ENCODE measurements at places on chromosomes 5 and 9.

DNA sequence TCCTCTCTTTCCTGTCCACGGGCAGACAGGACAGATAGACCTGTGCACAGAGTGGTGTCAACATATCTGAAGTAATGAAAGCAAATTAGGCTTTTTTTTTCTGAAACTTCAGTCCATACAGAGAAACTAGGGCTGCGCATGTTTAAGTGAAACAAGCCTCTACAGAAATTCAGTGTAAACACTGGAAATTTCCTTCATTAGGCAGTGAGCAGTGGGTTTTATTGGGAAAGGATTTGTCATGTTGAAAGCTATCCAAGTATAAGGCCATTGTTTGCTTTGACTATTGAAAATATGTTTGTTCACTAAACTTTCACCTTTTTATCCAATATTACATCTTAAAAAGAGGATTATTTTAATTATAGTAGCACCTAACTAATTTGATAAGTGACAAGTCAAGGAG is 161.2 kb downstream of the AOPEP start:
- DNase-seq, result no peak

- DNase-seq, result no peak
These were observed 10.2 kb upstream of the CDK7 start for GRCh38 chr5:69224520-69224919.

- no peak for DNase-seq
These were observed 49.3 kb downstream of the ZFAND5 start for GRCh38 chr9:72315510-72316311.

DNA sequence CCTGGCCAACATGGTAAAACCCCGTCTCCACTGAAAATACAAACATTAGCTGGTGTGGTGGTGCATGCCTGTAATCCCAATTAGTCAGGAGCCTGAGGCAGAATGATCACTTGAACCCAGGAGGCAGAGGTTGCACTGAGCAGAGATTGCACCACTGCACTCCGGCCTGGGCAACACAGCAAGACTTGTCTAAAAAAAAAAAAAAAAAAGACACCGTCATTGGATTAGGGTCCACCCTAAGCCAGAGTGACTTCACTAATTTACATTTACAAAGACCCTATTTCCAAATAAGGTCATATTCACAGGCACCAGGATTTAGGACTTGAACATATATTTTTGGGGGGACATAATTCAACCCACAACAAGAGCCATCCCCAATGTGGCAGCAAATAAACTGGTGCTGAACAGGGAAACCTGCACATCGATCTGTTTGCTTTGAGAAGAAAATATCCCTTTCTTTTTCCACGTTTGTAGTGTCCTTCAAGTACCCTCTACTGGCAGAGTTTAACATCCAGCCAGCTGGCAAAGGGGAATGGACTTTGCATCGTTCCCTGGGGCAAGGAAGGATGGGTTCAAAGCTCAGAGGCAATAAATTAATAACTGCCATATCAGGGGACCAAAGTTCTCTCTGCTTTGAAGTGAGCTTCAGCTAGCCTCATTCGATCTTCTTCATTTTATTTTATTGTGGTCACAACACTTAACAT is 3.7 kb upstream of the DNAJC25 start:
- no peak for DNase-seq

DNA sequence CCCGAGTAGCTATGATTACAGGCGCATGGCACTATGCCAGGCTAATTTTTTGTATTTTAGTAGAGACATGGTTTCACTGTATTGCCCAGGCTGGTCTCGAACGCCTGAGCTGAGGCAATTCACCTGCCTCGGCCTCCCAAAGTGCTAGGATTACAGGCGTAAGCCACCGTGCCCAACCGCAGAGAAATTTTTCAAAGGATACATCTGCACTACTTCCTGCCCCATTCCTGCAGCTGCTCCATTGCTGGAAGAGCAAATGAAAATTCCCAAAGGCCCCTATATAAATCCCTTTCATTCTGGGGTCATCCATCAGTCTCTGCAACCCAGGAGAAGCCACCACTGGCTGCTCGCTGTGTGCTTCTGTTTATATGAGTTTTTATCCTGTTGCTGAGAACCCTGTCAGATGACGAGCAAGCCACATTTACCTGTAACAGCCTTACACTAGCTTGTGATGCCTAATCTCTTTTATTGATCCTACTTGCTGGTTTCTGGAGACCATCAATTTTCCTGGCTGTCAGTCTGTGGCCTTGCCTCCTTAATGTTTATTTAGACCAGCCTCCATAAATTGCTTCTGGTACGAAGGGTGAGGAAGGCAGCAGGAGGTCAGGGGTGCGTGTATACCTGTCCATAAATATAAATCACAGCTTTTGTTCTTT is 925.3 kb downstream of the TLE4 start:
- DNase-seq, result no peak

DNA sequence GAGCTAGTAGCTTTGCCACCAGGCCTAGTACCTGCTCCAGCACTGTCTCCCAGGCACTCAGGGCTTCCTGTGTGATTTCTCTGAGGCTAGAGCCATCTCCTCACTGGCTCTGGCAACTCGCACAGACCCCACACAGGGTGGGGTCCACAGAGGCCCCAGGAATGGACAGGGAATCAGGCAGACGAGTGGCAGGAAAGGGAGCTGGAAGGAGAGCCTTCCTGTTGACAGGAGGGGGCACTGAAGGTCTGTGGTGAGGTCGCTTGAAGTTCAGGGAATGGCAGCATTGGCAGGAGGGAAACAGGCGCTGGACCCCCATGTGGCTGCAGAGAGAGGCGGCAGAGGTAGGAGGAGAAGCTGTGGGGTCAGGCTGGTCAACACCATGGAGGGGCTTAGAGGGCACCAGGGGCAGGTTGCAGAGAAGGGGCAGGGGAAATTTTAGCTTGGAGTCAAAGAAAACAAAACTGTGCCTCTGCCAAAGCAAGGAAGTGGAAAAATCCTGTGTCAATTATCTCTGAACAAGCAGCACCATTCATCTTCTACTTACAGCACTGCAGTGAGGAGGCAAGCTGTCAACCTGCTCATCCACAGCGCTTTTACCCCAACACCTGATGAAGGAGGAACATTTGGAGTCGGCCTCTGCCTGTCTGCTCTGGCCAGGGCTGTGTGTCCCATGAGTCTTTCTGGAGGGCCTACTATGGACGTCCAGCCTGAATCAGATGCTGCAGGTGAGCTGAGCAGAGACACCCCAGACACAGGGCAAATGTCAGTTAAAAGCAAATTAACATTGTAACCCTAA is 270.2 kb downstream of the FSTL4 start:
- DNase-seq, result no peak

DNA sequence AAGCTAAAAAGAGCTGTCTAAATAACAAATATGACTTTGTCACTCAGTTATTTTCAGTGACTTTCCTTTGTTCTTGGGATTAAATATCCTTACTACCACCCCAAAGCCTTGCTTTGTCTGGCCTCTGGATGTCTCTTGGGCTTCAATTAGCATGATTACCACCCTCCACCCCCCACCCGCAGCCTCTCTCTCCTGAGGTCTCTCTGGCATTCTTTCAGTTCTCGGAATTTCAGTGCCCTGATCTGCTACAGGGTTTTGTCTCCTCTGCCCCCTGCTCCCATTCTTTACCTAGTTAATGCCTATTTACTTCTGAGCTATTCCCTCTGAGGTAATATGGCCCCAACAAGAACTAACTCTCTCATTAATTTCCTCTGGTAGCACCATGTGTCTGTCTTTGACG is 376.4 kb downstream of the DEPDC1B start:
- DNase-seq, result no peak

DNA sequence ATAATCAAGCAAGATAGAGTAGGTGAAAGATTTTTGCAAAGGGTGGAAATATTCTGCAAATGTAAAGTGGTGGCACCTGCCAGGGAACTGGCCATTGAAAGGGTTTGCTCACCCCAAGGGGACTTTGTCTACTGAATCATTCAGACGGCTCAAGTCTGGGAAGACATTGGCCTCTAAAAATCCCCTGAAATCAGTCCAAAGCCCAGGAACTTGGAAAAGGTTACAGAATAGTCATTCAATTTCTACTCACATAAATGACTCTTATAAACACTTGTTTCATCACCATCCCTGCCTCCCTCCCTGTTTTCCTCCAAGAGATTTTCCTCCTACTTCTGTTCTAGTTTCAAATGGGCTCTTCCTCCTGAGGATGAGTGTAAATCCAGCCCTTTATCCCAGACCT is 28.5 kb downstream of the ZNF366 start:
- no peak for DNase-seq

DNA sequence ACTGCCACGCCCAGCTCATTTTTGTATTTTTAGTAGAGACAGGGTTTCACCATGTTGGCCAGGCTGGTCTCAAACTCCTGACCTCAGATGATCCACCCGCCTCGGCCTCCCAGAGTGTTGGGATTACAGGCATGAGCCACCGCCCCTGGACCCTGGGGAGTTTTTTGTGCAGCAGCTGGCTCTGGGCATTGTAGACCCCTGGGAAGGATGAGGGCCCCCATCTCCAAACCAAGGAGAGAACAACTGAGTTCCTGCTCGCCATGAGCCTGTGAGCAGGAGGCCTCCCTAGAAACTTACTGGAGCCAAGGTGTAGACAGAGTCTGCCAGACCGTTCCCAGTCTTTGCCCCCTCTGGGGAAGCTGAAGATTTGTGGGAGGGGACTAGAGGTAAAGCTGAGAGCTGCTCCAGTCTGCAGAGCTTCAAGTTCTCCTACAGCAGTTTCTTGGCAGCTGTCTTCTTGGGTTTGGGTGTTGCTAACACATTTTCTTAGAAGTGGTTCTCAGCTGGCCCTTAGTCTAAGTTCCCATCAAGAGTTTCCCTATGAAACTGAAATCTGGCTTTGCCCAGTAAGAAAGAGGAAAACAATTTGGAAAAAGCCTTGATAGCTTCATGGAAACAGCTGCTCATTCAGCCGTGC is 12.4 kb downstream of the NUDT2 start:
- no peak for DNase-seq

- DNase-seq, result no peak
These were observed 21.0 kb downstream of the CSF1R start for GRCh38 chr5:150065346-150065745.

- DNase-seq, result no peak
These were observed 1.5 kb upstream of the TMED7 start for GRCh38 chr5:115627295-115627865.
